ENCODE measurements at places on chromosomes 3 and 15.

DNA sequence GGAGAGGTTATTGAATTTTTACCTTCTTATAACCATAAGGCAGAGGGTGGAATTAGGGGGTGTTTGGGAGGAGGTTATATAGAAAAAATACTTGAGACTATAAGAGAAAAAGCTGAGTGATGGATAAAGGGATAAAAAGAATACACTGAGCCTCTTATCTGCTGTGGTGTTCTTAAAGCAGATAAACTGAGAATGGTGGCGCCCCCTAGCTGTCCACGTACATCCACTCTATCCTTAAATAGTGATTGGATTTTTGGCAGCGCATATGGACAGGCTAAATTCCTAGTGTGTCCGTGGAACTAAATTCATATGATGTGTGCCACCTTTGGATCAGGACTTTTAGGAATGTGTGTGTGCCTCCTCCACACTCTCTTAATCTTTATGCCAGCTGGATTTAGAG, 121.1 kb downstream of the OXSM start:
- H3K4me3 ChIP-seq: no peak overlapping the region
- no peak for DNase-seq
- H3K4me1 ChIP-seq: no peaks in the 10 kb centered on the region
- no peaks in the 10 kb centered on the region for H3K36me3 ChIP-seq
- H3K27me3 ChIP-seq: no peaks in the 10 kb centered on the region

DNA sequence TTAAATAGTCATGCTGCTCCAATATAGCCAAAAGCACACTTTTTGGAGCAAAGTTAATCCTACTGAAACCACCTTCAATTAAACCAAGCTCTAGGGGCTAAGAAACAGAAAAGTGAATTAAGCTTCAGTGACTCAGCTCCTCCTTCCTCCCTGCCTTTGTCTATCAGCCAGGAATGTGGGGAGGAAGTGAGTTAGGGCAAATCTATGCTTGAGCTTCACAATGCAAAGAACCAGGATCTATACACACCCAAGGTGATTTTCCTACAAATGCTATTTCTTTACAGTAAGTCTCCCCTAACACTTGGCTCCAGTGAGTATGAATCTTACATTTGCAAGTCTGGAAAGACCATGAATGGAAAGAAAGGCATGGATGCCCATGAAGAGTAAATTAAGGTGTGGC, 212.1 kb downstream of the P3H2 start:
- no peak overlapping the region for H3K4me3 ChIP-seq
- H3K27ac ChIP-seq: no peak overlapping the region
- H3K27me3 ChIP-seq: no peaks in the 10 kb centered on the region
- H3K36me3 ChIP-seq: no peaks in the 10 kb centered on the region
- peaks cover 2% of the 10 kb centered on the region for H3K4me1 ChIP-seq
- no peak for DNase-seq

- DNase-seq: no peak
- H3K27me3 ChIP-seq: no peaks in the 10 kb centered on the region
- no peak overlapping the region for H3K4me3 ChIP-seq
- H3K27ac ChIP-seq: no peak overlapping the region
Observed at GRCh38 chr3:188037195-188037718, 116.7 kb upstream of the LPP start.

DNA sequence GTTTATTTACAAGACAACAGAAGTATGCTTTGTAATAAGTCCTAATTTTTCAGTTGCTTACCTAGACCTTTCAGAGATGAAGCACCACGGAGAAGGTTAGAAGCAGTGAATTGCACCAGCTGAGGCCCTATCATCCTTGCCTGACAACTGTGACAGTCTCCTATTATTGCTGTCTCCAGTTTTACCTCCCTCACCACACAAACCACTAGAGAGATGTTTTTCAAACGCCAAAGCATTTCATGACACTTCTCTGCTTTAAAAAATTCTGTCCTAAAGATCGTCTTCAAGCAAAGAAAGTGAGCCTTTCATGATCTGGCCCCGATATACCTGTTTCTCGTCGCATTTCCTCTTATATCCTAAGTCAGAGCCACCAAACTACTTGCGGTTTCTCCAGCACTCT, 72.3 kb upstream of the TSPAN3 start:
- no peaks in the 10 kb centered on the region for H3K4me1 ChIP-seq
- H3K36me3 ChIP-seq: no peaks in the 10 kb centered on the region
- DNase-seq: no peak
- H3K27me3 ChIP-seq: no peaks in the 10 kb centered on the region
- H3K27ac ChIP-seq: no peak overlapping the region

DNA sequence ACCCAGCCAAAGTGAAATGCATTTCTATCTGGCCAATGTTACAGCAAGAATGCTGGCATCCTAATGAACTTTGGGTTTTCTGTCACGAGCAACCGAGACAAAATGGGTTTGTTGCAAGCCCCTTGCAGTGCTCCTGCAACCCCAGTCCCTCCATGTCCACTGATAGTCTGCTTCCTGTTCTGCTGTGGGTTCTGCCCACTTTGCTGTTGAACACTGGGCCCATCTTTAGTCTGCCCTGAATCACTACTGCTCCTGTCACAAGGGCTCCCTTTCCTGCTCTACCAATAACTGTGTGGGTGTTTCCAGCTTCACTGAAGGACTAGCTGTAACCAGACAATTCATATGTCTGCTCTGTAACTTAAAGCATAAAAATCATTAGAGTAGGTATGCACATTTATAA, 12.7 kb upstream of the OXSR1 start:
- no peaks in the 10 kb centered on the region for H3K27me3 ChIP-seq
- no peak overlapping the region for H3K27ac ChIP-seq
- DNase-seq: no peak
- no peaks in the 10 kb centered on the region for H3K4me1 ChIP-seq
- H3K4me3 ChIP-seq: no peak overlapping the region

GRCh38 chr3:182891364-182891763, 89.0 kb downstream of the DCUN1D1 start:
- no peak overlapping the region for H3K4me3 ChIP-seq
- no peak for DNase-seq
- no peaks in the 10 kb centered on the region for H3K4me1 ChIP-seq
- H3K27me3 ChIP-seq: no peaks in the 10 kb centered on the region
- H3K36me3 ChIP-seq: no peaks in the 10 kb centered on the region

DNA sequence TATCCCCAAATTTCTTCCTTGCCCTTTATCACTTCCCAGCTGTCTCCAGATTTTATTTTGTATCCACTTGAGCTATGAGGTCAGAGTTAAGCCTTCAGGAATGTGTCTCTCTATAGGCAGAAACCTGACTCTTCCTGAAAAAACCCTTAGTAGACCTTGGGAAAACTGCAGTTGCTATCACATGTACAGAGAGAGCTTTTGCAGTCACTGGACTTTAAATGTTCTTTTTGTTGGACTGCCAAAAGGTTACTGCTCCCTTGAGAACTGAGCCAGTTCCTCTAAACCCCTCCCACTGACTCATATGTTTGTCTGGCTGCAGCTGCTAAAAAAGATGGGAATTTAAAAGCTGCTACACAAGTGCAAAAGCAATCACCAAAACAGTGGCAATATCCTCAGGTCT, 169.1 kb upstream of the CCDC54 start:
- peak overlapping the region; percentile 66 for H3K27ac ChIP-seq
- H3K27me3 ChIP-seq: no peaks in the 10 kb centered on the region
- peaks cover 4% of the 10 kb centered on the region for H3K4me1 ChIP-seq
- no peak overlapping the region for H3K4me3 ChIP-seq
- no peaks in the 10 kb centered on the region for H3K36me3 ChIP-seq

DNA sequence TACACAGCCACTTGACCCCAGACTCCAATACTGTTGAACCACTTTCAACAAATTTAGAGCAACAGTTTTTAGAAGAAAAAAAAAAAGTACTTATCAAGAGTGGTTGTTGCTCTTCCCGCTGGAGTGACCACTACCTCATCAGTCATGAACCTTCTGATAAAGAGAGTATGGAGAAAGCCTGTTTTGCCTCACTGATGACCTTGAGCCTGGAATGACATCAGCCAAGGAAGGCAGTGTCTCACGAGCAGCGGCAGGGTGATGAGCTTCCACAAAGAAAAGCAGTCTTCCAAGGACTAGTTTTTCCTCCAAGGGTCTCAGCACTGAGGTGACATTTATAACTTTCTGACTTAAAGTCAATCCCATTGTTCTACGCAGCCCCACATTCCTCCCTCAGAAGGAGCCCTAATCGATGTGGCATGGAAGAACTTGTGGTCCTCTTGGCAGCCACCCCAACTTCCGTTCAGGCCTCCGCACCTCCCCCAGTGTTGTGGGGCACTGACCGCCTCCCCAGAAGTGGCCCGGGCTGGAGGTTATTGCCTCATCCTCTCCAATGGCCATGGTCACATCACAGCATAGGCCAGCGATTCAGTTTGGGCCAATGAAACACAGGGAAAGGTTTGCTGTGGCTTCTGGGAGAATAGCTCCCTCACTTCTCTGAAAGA, 1.8 kb upstream of the CYP11A1 start:
- H3K27ac ChIP-seq: no peak overlapping the region
- no peaks in the 10 kb centered on the region for H3K36me3 ChIP-seq
- no peaks in the 10 kb centered on the region for H3K4me1 ChIP-seq
- no peak overlapping the region for H3K4me3 ChIP-seq

GRCh38 chr15:29822684-29823459, 604 bp upstream of the TJP1 start:
- H3K36me3 ChIP-seq: no peaks in the 10 kb centered on the region
- H3K4me3 ChIP-seq: peak overlapping the region; percentile 93
- DNase-seq: no peak
- H3K27me3 ChIP-seq: no peaks in the 10 kb centered on the region
- H3K4me1 ChIP-seq: no peaks in the 10 kb centered on the region

- no peaks in the 10 kb centered on the region for H3K36me3 ChIP-seq
- H3K27ac ChIP-seq: no peak overlapping the region
- H3K27me3 ChIP-seq: no peaks in the 10 kb centered on the region
- no peak overlapping the region for H3K4me3 ChIP-seq
- H3K4me1 ChIP-seq: no peaks in the 10 kb centered on the region
Observed at GRCh38 chr3:176959867-176960266, 237.4 kb downstream of the TBL1XR1 start.

GRCh38 chr3:42706721-42707619, 4.4 kb upstream of the HHATL start:
- no peak overlapping the region for H3K27ac ChIP-seq
- no peak for DNase-seq
- H3K27me3 ChIP-seq: no peaks in the 10 kb centered on the region
- no peaks in the 10 kb centered on the region for H3K36me3 ChIP-seq
- H3K4me1 ChIP-seq: peaks cover 2% of the 10 kb centered on the region

DNA sequence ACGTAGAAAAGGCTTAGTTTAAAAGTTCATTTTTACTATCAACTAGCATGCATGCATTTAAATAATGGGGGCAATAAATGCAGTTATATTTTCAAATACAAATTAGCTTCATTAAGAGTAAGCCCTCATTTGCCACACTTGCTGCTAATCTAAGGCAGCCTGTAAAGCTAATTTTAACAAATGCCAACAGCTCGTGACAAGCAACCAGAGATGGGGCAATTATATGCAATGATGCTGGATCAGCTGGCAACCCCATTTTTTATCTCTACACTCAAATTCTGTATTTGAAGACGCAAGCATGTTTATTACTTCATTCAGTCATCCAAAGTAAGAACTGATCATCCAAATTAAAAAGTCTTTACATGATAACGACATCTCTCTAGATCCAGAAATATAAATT, 12.1 kb downstream of the RFTN1 start:
- H3K27ac ChIP-seq: no peak overlapping the region
- no peak for DNase-seq
- H3K4me1 ChIP-seq: peaks cover 9% of the 10 kb centered on the region
- H3K27me3 ChIP-seq: no peaks in the 10 kb centered on the region

- no peak for DNase-seq
- H3K27me3 ChIP-seq: no peaks in the 10 kb centered on the region
- peaks cover 25% of the 10 kb centered on the region for H3K4me1 ChIP-seq
- H3K4me3 ChIP-seq: no peak overlapping the region
- peak overlapping the region; percentile 19 for H3K27ac ChIP-seq
Observed at GRCh38 chr15:98873441-98874218, 134.0 kb downstream of the PGPEP1L start.

DNA sequence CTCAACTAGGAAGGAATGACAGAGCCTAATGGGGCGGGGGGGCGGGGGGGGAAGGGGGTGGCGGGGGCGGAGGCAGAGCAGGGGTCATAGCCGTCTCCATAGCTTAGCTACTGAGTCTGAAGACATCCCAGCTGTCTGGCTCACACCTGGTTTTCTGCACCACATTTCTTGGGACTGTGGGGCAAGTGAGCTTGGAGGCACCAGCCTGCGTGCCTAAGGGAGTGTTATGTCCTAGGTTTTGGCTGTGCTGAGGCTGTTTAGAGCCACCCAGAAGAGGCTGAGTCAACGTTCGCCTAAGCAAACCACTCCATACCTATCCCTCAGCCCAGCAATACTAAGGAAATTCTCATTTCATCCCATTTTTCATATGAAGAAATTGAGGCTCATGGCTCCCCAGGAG, 1.4 kb downstream of the IL17RD start:
- no peaks in the 10 kb centered on the region for H3K27me3 ChIP-seq
- H3K27ac ChIP-seq: no peak overlapping the region
- DNase-seq: no peak

- H3K36me3 ChIP-seq: no peaks in the 10 kb centered on the region
- no peak for DNase-seq
- H3K27me3 ChIP-seq: no peaks in the 10 kb centered on the region
- peaks cover 5% of the 10 kb centered on the region for H3K4me1 ChIP-seq
Observed at GRCh38 chr3:148202386-148202785, 495.3 kb upstream of the AGTR1 start.

DNA sequence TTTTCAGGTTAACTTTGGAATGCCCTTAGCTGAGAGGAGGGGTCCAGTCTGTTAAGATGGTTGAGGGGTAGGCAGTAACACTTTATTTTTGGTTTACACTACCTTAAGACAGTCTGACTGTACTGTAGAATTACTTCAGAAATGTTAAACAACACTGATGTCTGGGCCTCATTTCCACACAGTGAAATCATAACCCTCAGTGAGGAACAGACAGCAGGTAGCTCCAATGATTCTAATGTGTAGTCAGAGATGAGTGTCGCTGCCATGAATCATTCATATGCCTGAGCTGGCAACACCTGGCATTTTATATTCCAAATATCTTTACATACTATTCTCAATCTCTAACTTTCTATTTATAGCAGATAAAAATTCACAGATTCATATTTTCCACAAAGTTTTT, 37.3 kb upstream of the POU1F1 start:
- H3K36me3 ChIP-seq: no peaks in the 10 kb centered on the region
- no peak overlapping the region for H3K4me3 ChIP-seq
- H3K4me1 ChIP-seq: no peaks in the 10 kb centered on the region
- H3K27ac ChIP-seq: no peak overlapping the region
- no peaks in the 10 kb centered on the region for H3K27me3 ChIP-seq

DNA sequence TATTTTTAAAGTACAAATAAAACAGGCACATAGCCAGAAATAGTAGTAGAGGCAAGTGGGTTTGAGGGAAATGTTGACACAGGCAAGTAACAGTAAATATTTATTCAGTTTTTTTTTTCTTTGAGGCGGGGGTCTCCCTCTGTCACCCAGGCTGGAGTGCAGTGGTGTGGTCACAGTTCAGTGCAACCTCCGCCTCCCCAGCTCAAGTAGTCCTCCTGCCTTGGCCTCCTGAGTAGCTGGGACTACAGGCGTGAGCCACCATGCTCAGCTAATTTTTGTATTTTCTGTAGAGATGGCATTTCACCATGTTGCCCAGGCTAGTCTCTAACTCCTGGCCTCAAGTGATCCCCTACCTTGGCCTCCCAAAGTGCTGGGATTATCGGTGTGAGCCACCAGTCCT, 43.5 kb downstream of the PHLDB2 start:
- H3K4me3 ChIP-seq: no peak overlapping the region
- no peak for DNase-seq
- peaks cover 5% of the 10 kb centered on the region for H3K4me1 ChIP-seq
- H3K36me3 ChIP-seq: no peaks in the 10 kb centered on the region
- no peaks in the 10 kb centered on the region for H3K27me3 ChIP-seq

- H3K4me3 ChIP-seq: no peak overlapping the region
- DNase-seq: no peak
- H3K27ac ChIP-seq: no peak overlapping the region
- H3K27me3 ChIP-seq: no peaks in the 10 kb centered on the region
- peaks cover 17% of the 10 kb centered on the region for H3K4me1 ChIP-seq
- no peaks in the 10 kb centered on the region for H3K36me3 ChIP-seq
Observed at GRCh38 chr3:143851331-143852017, 3.2 kb upstream of the SLC9A9 start.

Data from neuronal stem cell (in vitro differentiated cells).